ENCODE measurements at places on chromosomes 11 and 22.

- no peak for DNase-seq
These were observed 66.7 kb downstream of the HSD17B12 start for GRCh38 chr11:43747130-43747802.

- DNase-seq: peak; percentile 10
These were observed 19.2 kb downstream of the EMID1 start for GRCh38 chr22:29224859-29225410.

DNA sequence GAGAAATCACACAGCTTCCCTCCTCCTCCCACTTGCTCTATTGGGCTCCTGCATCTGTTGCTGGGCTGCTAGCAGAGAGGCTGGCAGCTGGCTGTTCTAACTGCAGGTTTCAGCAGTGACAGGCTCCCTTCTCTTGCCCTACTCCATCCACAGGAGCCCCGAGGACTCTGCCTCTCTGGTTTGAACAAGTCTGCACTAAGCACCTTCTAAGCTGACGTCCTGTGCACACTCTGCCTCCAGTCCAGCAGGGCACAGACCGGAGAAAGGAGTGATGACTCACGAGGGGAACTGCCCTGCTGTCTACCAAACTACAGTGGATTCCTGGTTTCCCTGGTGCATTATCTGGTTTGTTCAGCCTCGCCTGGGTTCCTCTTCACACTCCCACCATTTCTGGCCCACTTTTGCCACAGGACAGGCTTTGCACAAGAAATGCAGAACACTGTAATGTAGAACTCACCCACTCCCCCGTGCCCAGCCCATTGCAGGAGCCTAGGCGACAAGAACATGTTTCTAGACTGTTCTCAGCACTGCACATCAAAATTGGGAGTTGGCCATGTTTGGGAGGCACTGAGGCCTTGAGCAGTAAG is 26.0 kb downstream of the IL10RA start:
- no peak for DNase-seq

DNA sequence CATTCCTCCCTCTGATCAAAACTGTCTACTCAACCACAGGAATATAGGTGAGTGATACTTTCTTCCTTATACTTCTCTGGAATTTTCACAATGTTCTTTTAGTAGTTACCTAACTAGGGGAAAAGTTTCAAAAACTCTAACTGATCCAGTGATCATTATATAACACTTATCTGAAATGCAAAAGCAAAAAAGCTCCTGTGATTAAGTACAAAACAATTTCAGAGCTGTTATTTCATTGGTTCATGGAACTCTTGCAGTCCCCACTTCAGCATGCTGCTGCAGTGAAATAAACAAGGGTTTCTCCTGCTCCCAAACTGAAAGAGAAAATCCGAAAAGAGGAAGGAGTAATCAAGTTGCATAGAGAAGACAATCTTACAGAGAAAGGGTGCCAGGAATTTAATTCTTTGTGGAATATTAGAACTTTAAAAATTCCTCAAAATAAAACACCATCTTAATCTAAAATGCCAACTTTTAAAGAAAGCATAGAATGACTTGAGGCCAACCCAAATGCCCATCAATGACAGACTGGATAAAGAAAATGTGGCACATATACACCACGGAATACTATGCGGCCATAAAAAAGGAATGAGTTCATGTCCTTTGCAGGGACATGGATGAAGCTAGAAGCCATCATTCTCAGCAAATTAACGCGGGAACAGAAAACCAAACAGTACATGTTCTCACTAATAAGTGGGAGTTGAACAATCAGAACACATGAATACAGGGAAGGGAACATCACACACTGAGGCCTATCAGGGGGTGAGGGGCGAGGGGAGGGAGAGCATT is 20.3 kb downstream of the PPP2R1B start:
- DNase-seq: no peak

GRCh38 chr11:75272391-75272790 is 31.8 kb downstream of the TPBGL start:
- no peak for DNase-seq

- DNase-seq: no peak
These were observed 761 bp upstream of the NXF1 start for GRCh38 chr11:62805961-62806441.

GRCh38 chr11:113907152-113907551 is 2.6 kb downstream of the HTR3B start:
- DNase-seq: no peak

DNA sequence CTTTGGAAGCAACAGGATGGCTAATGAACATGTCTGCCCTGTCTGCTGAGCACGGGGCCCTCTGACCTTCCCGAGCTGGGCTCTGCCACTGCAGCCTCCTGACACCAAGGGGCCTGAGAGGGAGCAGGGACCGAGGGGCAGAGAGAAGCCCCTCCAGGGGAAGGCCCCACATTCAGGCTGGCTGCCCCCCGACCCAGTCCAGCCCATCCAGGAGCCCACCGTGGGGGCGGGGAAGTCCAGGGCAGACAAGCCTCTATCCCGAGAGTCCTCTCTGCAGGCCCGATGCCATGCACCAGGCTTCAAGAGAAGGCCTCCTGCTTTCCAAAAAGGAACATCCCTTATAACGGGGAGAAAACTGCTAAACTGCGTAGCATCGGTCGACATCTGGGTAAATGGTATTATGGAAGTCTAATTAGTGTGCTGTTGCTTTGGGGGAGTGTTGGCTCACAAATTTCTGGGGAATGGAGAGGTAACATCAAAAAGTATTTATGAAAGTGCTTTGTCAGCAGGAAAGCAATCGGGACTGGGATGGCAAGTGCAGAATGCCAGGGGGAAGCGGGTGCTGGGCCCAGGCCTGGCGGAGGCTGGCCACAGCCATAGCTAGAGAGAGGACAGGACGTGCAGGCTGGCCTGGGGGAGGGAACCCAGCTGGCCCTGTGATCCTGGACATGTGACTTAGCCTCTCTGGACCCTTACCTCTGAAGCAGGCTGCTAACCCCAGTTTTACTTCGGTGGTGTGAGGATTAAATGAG is 5.3 kb upstream of the SHISAL1 start:
- no peak for DNase-seq

DNA sequence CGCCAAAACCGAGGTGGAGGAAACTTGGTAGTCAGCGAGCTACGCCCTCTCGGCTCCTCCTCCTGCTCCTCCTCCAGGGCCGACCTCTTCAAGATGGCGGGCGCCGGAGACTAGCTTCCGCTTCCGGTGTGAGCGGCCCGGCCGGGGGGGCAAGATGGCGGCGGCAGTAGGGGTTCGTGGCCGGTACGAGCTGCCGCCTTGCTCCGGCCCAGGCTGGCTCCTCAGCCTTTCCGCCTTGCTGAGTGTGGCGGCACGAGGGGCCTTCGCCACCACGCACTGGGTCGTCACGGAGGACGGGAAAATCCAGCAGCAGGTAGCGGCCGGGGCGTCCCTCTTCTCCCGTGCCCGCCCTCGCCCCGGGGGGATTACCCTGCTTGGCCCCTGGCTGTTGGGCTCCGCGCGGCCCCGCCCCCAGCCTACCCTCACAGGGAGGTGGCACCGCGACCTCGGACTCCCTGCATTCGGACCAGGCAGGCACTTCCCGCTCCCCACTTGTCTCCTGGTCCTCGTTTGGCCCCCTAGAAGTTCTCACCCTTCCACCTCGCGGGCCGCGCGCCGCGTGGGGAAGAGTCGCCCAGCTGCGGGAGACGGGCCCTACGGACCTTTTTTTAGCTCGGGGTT is at the start of gene TTC17:
TSS of gene TTC17 (plus strand) at position 120 of the 621 bp plus-strand sequence. CDS start at position 155, 35 bp downstream.
- DNase-seq: peak; percentile 79

DNA sequence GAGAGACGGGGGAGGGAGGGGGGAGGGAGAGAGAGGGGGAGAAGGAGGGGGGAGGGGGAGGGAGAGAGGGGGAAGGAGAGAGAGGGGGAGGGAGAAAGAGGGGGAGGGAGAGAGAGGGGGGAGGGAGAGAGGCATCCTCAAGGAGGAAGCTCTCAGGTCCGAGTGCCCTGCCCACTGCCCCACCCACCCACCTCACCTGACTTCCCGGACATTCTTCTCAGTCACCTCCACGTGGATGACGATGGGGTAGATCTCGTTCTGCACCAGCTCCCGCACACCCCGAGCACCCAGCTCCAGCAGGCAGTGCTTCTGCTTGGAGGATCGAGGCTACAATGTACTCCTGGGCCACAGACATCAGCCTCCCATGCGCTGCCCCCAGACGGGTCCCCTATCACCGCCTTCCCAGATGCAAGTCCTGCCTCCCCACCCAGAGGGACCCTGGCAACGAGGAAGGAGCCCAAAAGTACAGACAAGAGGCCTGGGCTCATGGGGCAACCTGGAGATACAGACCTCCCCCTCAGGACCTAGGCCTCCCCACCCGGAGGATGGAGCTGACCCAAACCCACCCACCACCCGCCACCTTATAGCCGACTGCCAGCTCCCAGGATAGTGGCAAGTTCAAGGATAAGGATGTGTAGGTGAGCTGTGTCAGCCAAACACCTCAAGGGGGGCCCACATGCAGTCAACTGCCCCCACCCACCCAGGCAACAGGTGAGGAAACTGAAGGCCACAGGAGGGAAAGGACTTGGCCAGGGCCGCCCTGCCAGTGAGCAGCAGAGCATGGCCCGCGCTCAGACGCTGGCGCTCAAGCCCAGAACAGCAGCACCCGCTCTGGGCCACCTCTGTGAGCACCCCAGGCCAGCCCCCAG is 5.6 kb upstream of the MFNG start:
- DNase-seq: no peak

GRCh38 chr11:36411202-36411640 is 98.9 kb downstream of the TRAF6 start:
- DNase-seq: no peak

DNA sequence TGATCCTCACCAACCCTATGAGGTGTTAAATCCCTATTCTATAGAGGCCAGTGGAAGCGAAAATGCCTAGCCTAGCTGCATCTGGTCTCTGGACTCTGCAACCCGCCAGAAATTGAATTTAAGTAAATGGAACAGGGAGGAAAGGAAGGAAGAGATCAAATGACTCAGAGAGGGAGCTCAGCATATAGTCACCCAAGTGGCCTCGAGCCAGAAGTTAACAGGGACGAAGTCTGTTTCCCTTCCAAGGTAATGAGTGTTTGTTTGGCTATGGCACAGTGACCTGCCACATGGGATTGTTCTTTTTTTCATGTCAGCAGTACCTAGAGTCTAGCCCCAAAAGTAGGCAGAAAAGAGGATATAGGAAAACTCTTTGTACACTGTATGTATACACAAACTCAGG is 66.3 kb downstream of the PAK1 start:
- DNase-seq: no peak

DNA sequence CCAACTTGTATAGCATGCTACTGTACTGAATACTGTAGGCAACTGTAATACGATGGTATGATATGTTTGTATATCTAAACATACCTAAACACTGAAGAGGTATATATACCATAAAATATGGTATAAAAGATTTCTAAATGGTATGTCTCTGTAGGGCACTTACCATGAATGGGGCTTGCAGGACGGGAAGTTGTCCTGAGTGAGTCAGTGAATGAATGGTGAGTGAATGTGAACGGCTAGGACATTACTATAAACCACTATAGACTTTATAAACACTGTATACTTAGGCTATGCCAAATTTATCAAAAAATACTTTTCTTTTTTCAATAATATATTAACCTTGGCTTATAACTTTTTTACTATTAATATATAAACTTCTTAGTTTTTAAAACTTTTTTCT is 66.8 kb downstream of the ZC3H12C start:
- no peak for DNase-seq

DNA sequence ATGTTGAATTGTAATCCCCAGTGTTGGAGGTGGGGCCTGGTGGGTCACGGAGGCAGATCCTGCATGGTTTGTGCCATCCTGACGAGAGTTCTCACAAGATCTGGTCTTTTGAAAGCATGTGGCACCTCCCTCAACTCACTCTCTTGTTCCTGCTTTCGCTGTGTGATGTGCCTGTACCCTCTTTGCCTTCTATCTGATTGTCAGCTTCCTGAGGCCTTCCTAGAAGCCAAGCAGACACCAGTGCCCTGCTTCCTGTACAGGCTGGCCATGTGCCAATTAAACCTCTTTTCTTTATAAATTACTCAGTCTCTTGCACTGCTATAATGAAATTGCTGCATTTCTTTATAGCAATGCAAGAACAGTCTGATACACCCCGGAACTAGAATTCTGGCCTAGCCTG is 13.1 kb downstream of the PTPN5 start:
- DNase-seq: no peak

GRCh38 chr11:9858822-9859221 is 194.9 kb downstream of the SWAP70 start:
- DNase-seq: no peak

DNA sequence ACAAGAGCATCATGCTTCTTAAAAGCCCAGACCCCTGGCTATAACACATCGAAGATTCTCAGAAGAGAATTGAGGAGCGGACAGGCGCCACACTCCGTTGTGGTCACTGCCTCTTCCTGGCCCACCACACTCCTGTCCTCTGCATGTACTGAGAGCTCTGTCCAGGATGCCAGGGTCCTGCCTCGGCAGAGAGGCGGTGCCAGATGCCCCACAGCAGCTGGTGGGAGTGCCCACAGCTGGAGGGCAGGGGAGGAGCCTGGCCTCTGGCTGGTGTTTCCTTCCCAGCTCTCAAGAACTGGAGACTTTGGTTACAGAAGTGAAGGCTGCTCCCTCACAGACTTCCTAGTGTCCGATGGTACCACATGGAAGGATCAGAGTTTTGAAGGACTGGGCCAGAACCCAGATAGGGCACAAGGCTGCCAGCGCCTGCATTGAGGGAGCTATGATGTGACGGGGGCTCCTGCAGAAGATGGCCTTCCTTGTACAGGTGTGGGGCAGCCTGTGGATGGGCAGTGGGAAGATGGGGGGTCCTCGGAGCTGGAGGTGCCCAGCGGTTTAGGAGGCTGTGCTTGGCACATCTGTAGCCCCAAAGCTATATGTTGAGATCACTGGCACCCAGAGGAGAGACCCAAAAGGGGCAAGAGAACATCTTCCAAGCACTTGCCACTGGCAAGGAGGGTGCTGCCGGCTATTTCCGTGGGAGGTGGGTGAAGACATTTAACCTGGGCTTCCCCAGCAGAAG is 19.4 kb downstream of the RSPH14 start:
- DNase-seq: no peak

- DNase-seq: no peak
These were observed 63.4 kb downstream of the MYH9 start for GRCh38 chr22:36324414-36324813.

GRCh38 chr11:57436031-57436430 is 9.1 kb upstream of the SLC43A3 start:
- DNase-seq: no peak

- no peak for DNase-seq
These were observed 21.4 kb upstream of the EHF start for GRCh38 chr11:34599406-34599945.

DNA sequence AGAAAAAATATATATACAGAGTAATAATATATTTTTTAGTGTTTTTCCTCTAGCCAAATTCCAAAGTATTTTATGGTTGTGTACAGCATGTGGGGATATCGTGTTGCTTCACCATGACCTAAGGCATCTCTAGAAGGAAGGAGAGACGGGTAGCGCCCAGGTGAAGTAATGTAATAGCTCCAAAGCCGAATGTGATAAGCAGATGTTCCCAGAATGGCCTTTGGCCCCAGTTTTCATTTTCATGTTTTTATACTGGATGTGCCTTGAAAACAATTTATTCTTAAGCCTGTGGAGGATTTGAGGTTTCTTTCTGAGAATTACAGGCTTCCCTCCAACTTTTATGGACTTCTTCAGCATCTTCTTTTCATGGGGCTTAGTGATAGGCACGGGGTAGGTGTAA is 587.9 kb upstream of the KIRREL3 start:
- DNase-seq: no peak

Data from GM12891 (cell line).